ENCODE measurements at places on chromosomes 6 and 20. TPM values are rescaled to one million over a fixed set of nuclear protein-coding genes. Genes with fewer than 3 reads are reported as not detected.
A peak's percentile ranks its signal among the peaks of the same experiment; 100 is the strongest.

The ADIG gene
- not detected for total RNA-seq

The DPPA5 gene
- total RNA-seq, result not detected

The HAO1 gene
- not detected for total RNA-seq

The COL11A2 gene
- 0.57 TPM for total RNA-seq

The HRH3 gene
- not detected for total RNA-seq

The RMND1 gene
- total RNA-seq, result 10.1 TPM

The GSTA2 gene
- not detected for total RNA-seq

The PEX7 gene
- 9.8 TPM for total RNA-seq

The OOEP gene
- not detected for total RNA-seq

The PSORS1C2 gene
- not detected for total RNA-seq

- H3K27ac ChIP-seq, result no peak overlapping the region
- H3K36me3 ChIP-seq, result peaks cover 11% of the 10 kb centered on the region
- no peaks in the 10 kb centered on the region for H3K4me1 ChIP-seq
- H3K27me3 ChIP-seq, result no peaks in the 10 kb centered on the region
Measured at GRCh38 chr20:47238780-47239718, 117.5 kb downstream of the ZMYND8 start.

DNA sequence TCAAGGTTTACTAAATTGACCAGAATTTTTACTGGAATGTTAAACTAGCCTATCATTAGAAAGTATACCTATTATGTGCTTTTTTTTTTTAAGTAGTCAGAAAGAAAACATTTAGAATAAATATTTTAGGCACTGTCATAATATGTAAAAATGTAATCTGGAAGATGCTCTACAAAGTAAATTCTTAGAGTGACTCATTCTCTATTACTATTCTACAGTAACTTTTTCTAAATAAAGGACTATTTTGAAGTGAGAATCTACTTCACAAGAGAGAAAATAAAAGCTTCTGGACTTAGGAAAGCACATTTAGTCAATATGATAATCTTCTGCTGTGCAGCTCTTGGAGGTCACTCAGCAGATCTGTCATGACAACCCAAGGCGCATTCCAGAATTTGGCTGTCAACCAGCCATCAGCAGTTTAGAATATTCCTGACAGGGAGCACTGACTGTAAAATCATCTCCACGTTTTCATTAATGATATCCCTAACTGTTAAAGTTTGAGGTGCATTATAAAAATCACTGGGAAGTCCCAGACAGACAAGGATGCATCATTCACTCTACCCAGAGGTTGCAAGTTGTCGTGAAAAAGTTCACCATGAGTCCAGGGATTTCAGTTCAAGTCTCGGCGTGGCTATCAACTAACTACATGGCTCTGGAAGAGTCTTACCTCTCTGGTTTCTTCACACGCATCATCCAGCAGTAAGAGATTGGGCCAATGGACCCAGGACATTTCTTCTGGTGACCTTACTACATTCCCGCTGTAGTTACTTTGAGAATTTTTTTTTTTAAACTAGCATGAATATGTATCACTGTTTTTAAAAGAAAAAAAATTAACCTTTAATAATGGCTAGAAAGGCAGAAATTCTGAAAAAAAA lies 374.9 kb downstream of the GJA1 start:
- no peak for DNase-seq
- H3K4me3 ChIP-seq, result no peak overlapping the region
- no peaks in the 10 kb centered on the region for H3K36me3 ChIP-seq
- H3K27ac ChIP-seq, result no peak overlapping the region
- no peaks in the 10 kb centered on the region for H3K4me1 ChIP-seq

GRCh38 chr20:46562373-46563169 lies 12.1 kb upstream of the OCSTAMP start:
- H3K4me3 ChIP-seq, result peak overlapping the region; percentile 52
- no peaks in the 10 kb centered on the region for H3K36me3 ChIP-seq
- DNase-seq, result peak; percentile 56
- no peaks in the 10 kb centered on the region for H3K27me3 ChIP-seq

DNA sequence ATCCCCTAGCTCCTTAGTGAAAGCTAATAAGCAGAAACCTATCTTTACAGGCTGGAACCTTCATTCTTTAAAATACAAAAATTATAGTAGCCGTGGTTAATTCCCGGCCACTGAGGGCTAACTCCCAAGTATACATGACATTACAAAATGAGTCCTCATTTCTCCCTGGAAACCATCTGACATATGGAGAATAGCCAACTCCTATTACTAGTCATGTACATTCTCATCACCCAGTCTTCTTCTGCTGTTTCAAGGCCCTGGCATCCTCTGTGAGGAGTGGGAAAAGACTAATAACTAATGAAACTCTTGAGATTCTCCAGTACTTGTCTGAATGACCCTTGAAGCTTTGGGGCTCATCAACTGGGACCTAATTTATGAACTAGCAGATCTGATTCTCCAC lies 30.2 kb downstream of the CSNK2A1 start:
- H3K4me3 ChIP-seq, result no peak overlapping the region
- no peaks in the 10 kb centered on the region for H3K36me3 ChIP-seq
- H3K4me1 ChIP-seq, result peaks cover 37% of the 10 kb centered on the region
- no peak overlapping the region for H3K27ac ChIP-seq

- no peak for DNase-seq
- H3K4me1 ChIP-seq, result no peaks in the 10 kb centered on the region
- no peak overlapping the region for H3K4me3 ChIP-seq
- H3K27me3 ChIP-seq, result no peaks in the 10 kb centered on the region
Measured at GRCh38 chr6:96656567-96656966, 93.6 kb downstream of the FHL5 start.

- H3K27ac ChIP-seq, result no peak overlapping the region
- H3K36me3 ChIP-seq, result no peaks in the 10 kb centered on the region
- peaks cover 5% of the 10 kb centered on the region for H3K4me1 ChIP-seq
- H3K4me3 ChIP-seq, result no peak overlapping the region
- DNase-seq, result no peak
Measured at GRCh38 chr6:57247603-57248002, 25.5 kb upstream of the RAB23 start.

DNA sequence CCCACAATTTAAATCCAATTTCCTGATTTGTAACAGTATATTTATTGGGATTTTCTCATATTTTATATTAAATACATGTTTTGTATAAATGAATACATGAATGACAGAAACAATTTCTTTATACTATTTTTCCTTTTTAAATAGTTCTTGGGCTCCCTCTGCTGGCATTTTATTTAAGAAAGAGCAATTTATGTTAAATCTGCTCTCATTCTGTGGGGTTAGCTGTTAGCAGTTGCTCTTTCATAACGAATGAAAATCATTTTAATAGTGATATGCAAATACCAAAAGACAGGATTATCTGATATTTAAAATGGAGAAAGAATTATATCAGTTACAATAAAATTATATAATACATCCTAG lies 118.3 kb downstream of the RALGAPA2 start:
- H3K4me3 ChIP-seq, result no peak overlapping the region
- DNase-seq, result no peak
- H3K27ac ChIP-seq, result no peak overlapping the region
- no peaks in the 10 kb centered on the region for H3K27me3 ChIP-seq
- no peaks in the 10 kb centered on the region for H3K36me3 ChIP-seq

DNA sequence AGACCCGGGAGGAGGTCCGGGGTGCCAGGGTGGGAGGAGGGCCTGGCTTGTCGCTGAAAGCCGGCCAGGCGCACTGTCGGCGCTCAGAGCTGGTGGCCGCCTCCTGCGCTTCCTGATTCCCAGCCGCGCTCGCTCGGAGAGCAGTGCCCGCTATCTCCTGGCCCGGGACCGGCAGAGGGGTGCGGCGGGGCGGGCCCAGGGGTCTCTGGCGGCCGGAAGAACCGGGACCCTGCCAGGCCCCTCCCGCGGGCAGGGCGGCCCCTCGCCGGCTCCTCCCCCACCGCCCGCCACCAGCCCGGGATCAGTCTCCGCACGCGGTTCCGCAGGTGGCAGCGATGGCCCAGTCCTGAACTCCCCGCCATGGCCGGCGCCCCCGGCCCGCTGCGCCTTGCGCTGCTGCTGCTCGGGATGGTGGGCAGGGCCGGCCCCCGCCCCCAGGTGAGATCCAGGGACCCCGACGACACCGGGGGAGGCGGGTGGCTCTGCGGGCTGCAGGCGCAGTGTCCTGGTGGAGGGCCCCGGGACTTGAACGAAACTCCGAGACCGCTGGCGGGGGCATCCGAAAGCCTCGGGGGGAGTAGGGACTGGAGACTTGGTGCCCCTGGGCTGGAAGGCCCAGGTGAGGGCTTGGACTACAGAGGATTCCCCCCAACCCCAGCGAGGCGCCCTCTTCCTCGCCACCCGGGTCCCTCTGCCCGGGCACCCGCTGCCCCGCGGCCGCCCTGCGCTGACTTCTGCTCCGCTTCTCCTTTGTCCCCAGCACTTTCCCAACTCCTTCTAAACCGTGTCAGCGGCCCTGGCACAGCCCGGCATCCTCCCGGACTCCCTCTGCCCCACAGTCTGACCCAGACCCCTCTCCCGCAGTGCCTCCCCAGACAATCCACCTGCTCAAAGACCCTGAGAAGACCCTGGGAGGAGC lies at the start of gene GLP1R:
TSS of gene GLP1R (plus strand) at position 301 of the 919 bp plus-strand sequence. CDS start at position 361, 60 bp downstream.
- H3K36me3 ChIP-seq, result no peaks in the 10 kb centered on the region
- no peak for DNase-seq
- peak within 1 kb of the TSS; percentile 59 for H3K4me3 ChIP-seq

DNA sequence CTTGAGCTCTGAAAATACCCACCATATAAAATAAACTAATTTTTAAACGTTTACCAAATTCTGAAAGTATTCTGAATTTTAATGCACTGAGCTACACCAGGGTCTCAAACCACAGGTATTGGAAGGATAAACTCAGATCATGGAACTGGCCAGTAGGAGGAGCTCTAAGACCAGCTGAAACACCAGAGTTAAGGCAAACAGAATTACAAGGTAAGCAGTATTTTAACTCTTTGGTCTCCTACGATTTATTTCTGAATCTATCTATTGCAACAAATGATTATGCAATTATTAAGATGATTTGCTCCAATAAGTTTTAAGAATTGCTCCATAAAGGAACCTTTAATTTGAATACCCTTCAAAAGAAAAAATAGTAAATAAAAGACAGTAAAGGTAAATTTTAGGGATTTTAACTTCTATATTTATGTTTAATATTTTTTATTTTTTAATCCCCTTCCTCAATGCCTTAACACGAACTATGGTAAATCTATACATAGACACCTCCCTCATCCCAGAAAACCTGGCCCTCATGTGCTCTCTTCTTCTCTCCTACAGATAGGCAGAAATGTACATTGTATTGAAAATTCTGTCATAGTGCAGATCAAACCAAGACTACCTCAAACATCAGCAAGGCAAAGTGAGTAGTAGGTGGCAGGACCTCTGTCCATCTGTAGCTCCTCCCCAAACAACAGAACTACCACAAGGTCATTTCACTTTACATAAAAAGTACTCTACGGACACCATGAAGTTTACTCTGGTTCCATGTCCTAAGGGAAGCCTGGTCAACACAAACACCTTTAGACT lies 58.4 kb downstream of the SMLR1 start:
- no peaks in the 10 kb centered on the region for H3K27me3 ChIP-seq
- peak; percentile 17 for DNase-seq
- H3K36me3 ChIP-seq, result no peaks in the 10 kb centered on the region
- no peak overlapping the region for H3K4me3 ChIP-seq

- no peaks in the 10 kb centered on the region for H3K27me3 ChIP-seq
- no peak overlapping the region for H3K27ac ChIP-seq
- H3K4me3 ChIP-seq, result no peak overlapping the region
- H3K36me3 ChIP-seq, result no peaks in the 10 kb centered on the region
- no peaks in the 10 kb centered on the region for H3K4me1 ChIP-seq
Measured at GRCh38 chr6:26064619-26065257, 22.5 kb upstream of the HFE start.

DNA sequence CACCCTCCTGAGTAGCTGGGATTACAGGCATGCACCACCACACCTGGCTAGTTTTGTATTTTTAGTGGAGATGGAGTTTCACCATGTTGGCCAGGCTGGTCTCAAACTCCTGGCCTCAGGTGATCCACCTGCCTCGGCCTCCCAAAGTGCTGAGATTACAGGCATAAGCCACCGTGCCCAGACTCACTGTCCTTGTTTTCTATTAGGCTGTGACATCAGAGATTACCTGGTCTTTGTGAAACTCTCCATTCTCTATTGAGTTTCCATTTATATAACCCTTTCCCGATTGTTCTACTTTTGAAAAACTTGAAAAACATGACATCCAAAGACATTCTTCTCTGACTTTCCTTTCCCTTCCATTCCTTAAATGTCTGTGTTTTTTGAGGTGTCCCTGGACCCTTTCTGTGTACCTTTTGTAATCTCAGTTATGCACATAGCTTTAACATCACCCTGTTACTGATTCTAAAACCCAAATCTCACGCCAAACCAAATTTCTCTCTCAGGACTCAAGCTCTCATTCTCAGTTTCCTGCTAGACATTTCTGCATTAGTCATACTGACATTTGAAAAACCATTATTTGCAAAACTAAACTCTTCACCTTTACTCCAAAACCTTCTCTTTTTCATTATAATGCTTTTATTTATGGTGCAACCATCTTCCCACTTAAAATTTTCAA lies 137.0 kb downstream of the KHDC1L start:
- H3K27me3 ChIP-seq, result no peaks in the 10 kb centered on the region
- no peak overlapping the region for H3K27ac ChIP-seq
- H3K36me3 ChIP-seq, result peaks cover 9% of the 10 kb centered on the region
- no peak overlapping the region for H3K4me3 ChIP-seq
- no peak for DNase-seq
- H3K4me1 ChIP-seq, result no peaks in the 10 kb centered on the region

GRCh38 chr6:24775520-24776058 lies 852 bp downstream of the GMNN start:
- peaks cover 12% of the 10 kb centered on the region for H3K4me1 ChIP-seq
- H3K27me3 ChIP-seq, result no peaks in the 10 kb centered on the region
- H3K27ac ChIP-seq, result peak overlapping the region; percentile 90
- no peak for DNase-seq
- H3K36me3 ChIP-seq, result no peaks in the 10 kb centered on the region
- peak overlapping the region; percentile 95 for H3K4me3 ChIP-seq
